AG09319 (cell line): ENCODE measurements at places on chromosomes 5 and 9.

GRCh38 chr9:88733651-88734421, 198.9 kb downstream of the NXNL2 start:
- DNase-seq, result peak; percentile 37

DNA sequence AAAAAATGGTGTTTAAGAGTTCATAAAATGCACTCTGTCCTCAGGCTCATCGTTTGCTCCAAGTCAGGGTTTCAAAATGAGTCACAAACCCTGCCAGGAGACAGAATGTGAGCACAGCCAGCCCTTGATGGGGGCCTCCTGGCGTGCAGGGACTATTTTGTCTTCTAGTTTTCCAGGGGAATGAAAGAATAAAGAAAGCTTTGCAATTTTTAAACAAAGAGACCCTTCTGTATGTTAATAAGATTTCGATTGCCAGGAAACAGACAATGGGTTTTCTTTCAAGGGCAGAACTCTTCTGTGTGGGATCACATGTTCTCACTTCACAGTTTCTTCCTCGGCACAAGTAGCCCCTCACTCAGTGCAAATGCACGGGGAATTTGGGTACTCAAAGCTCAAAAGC, 121.4 kb upstream of the C6 start:
- no peak for DNase-seq

DNA sequence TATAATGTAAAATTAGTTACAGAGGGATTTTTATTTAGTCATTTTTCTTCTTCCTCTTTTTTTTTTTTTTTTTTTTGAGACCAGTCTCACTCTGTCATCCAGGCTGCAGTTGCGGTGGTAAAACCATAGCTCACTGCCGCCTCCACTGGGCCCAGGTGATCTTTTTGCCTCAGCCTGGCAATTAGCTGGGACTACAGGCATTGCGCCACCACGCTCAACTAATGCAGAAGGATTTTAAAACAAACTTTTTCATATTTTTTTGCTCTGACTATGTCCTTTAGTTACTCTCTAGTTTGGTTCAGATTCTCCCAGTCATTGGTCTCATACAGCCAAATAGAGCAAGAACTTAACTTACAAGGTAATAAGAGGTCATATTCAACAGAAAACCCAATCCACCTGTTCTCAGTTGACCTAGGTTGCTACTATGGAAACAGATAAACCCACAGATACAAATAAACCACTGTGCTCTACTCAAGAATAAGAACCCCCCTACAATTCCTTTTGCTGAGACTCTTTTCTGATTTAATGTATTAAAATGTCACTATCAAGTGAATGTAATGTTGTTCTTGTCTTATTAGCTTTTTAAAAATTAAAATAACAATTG, 50.1 kb upstream of the TTC39B start:
- DNase-seq, result no peak

GRCh38 chr9:83191154-83191553, 128.2 kb upstream of the RASEF start:
- no peak for DNase-seq

DNA sequence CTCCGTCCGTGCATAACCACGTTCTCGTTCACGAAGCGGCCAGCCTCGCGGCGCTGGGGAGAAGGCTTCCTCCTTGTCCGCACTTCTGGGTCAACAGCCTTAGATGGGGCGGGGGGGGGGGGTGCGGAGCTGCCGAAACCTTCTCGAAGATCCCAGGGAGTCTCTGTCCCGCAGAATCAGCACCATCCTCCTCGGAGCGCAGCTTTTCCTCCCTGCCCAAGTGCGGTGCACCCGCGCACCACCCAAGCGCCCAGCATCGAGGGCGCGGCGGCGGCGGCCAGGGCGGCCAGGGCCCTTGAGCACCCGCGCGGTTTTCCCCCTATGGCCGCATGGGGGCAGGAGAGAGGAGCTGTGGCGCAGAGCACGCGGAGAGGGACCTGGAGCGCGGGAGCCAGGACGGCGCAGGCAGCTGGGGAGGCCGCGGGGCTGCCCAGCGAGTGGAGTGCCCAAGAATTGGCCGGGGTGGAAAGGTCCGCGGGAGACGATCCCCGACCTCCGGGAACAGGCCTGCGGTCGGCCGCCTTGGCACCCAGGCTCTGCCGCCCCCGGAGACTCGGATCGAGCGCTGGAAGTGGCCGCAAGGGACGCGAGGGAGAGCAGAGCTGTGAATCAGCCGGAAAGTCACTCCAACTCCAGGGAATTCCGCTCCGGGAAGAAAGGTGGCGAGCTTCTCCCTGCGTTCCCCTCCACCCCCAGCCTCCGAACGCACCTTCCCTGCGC, 43.1 kb downstream of the TMEM174 start:
- peak; percentile 31 for DNase-seq

GRCh38 chr5:109779036-109779735, 89.5 kb downstream of the MAN2A1 start:
- no peak for DNase-seq

- DNase-seq, result no peak
Observed at GRCh38 chr5:157497875-157498611, 38.0 kb downstream of the NIPAL4 start.

DNA sequence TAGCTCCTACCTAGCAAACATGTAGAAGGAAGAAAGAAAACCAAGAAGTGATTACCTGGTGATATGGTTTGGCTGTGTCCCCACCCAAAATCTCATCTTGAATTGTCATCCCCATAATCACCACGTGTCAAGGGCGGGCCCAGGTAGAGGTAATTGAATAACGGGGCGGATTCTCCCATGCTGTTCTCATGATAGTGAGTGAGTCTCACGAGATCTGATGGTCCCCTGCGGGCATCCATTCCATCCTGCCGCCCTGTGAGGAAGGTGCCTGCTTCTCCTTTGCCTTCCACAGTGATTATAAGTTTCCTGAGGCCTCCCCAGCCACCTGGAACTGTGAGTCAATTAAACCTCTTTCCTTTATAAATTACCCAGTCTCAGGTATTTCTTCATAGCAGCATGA, 27.4 kb upstream of the ANKRD34B start:
- no peak for DNase-seq

DNA sequence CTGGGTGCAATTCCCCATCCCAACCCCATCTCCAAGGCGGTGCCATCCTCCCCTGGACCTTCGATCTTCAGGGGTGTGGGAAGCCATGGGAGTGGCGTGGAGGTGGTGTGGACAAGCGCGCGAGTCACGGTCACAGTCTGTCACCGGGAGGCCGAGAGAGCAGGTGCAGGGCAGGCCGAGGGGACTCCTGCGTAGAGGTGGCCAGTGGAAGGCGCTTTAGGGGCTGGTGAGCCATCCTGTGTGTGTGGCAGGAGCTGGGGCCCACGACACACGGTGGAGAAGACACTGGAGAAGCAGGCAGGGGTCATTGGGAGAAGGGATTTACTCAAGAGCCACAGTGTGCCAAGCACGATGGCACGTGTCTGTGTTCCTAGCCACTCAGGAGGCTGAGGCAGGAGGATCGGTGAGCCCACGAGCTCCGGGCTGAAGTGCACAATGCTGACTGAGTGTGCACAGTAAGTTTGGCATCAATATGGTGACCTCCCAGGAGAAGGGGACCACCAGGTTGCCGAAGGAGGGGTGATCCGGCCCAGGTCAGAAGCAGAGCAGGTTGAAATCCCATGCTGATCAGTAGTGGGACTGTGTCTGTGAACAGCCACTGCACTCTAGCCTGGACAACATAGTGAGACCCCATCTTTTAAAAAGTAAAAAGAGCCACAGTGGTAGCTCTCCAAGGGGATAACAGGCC, 145.1 kb upstream of the PHYKPL start:
- no peak for DNase-seq

- no peak for DNase-seq
Observed at GRCh38 chr5:97131139-97131710, 11.2 kb downstream of the LIX1 start.

GRCh38 chr9:5684101-5684500, 55.2 kb downstream of the RIC1 start:
- no peak for DNase-seq

- DNase-seq, result no peak
Observed at GRCh38 chr9:86274821-86275643, 7.3 kb downstream of the ISCA1 start.

GRCh38 chr5:83922699-83923098, 202.0 kb upstream of the HAPLN1 start:
- DNase-seq, result no peak

DNA sequence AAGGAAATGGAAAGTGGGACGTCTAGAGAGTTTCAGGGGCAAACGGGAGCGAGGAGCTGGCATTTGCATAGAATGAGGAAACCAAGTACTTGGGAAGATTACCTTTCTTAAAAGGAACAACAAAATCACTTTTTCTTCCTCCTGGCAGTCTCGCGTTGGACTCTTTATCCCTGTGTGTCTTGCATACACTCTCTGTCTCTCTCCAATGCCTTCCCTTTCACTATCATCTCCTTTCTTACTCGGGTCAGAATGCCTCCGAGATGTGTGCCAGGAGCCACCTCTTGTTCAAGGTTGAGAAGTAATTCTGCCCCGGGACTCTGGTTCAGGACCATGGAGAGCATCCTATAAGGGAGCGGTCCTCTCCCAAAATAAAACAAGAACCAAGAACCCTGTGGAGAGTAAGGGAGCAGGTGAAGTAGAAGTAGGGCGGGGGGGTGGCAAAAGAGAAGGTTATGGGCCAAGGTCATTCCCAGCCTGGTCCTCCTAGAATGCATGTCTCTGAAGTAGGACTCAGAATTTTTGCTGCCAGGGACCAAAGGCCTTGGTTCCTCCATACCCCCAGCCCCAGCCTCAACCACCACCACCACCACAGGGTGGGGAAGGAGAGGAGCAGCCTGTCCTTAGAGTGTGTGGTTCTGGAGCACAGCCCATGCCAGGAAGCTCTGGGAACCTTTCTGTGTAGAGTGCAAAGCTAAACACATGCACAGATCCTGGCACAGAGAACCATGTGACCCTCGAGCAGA, 72.1 kb upstream of the ARAP3 start:
- no peak for DNase-seq

GRCh38 chr9:133125941-133126696, 5.1 kb upstream of the RALGDS start:
- DNase-seq, result no peak

- no peak for DNase-seq
Observed at GRCh38 chr5:37751227-37751626, 88.6 kb downstream of the GDNF start.

DNA sequence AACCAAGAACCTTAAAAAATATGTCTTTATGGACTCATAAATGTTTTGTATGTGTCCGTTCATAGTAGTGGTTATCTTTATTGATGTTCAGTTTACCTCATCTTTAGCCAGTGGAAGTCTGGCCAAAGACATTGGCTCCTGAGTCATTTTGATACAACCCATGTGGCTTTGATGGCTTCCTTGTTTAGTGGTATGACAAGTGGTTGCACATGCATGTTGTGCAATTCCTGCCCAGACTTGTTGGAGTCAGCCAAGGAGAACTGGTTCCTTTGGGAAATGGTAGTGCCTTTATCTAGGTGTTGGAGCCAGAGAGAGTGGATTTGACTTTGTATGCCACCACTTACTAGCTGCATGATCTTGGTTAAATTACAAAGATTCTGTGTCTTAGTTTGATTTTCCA, 94.3 kb downstream of the RPS23 start:
- no peak for DNase-seq

- DNase-seq, result no peak
Observed at GRCh38 chr5:171660434-171660833, 125.2 kb upstream of the SMIM23 start.

DNA sequence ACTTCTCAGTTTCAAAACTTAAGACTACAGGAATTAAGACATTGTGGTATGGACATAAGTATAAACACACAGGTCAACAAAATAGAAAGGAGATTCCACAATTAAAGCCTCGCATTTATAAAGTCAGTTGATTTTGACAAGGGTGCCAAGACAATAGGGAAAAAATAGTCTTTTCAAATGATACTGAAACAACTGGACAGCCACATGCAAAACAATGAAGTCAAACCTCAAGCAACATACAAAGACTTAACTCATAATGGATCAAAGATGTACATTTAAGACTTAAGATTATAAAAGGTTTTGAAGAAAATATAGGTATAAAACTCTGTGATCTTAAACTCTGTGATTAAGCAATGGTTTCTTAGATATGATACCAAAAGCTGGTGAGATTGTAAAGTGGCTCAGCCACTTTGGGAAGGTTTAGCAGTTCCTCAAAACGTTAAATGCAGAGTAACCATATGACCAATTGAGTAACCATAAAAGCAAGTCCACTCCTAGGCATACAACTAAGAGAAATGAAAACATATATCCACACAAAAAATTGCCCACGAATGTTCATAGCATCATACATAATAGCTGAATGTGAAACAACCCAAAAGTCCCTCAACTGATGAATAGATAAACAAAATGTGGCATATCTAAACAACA, 22.0 kb downstream of the HINT1 start:
- DNase-seq, result no peak

DNA sequence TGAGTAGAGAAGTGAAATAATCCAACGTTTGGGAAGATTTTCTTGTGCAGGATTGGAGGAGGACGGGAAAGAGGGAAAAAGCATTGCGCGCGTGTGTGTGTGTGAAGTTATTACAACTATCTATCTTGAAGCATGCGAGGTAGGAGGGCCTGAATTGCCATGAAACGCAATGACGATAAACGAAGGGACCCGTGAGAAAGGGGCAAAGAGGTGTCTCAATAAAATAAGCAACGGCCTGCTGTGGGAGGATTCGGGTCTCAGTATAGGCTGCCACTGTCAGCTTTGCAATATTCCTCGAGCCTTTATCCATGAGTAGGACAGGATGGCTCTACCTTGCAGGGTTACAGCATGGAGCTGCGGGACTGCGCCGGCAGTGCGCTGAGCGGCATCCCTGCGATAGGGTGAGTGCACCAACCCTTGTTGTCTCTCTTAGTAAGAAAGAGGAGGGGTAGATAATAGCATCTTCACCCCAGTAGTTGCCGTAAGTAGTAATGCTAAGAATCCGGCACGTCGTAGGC, 631 bp upstream of the RCL1 start:
- no peak for DNase-seq

DNA sequence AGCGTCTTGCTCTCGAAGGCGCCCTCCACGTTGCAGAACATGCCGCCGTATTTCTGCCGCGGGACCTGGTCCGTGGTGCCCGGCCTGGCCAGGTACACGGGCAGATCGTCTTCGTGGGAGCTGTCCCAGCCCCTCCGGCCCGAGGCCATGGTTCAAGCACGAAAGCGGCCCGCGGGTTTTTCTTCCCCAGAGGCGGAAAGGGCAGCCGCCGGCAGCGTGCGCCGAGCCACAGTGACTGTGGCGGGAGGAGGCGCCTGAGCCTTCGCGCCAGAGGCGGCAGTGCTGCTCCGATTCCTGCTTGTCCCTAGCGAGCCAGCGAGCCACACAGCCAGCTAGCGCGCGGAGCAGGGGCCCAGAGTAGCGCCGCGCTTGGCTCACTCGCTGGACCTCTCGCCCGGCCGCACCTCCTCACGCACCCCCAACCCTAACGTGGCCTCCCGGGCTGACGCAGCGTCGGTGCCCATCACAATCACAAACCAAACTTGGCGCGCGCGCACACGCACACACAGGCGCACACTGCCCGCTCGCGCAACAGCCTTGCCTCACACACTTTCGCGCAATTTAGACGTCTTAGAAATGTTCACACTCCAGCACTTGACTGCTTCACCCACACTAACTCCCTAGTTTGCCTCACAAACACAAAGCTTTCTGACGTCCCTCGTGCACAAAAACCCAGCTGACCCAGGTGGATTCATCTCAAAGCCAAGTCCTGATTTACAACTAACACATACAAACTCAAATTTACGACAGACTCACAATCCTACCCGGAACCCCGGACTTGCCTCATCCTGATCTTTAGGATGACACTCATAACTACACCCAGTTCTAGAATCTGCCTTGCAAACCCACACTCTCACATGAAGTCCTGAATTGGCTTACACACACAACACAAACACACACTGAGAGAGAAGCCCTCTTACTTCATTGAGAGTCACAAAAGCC, at the start of gene DPYSL3:
Gene DPYSL3 (minus strand): TSS at position 359 of the 942 bp plus-strand sequence. CDS start 210 bp downstream, at position 149.
- DNase-seq, result peak; percentile 56
